ENCODE measurements at places on chromosomes 12 and 14. TPM values are rescaled to one million over a fixed set of nuclear protein-coding genes. Genes with fewer than 3 reads are reported as not detected.

DNA sequence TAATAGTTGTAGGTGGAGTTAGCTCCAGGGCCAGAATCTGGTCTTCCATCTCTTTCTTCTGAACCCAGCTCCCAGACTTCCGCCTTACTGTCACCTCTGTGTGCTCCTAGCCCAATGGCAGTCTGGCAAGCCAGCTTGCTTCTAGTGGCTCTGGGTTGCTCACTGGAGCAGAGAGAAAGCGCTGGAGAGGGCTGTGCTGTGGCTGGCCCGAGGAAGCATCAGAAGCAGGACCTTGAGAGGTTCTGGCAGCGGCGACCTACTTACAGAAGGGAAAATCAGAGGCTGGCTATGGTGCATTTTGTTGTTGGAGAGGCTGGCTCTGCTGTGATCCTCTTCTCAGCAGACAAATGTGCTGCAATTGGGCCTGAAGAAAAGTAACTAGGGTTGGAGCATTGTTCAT lies 28.6 kb downstream of the KCNA5 start:
- peak; percentile 61 for DNase-seq

DNA sequence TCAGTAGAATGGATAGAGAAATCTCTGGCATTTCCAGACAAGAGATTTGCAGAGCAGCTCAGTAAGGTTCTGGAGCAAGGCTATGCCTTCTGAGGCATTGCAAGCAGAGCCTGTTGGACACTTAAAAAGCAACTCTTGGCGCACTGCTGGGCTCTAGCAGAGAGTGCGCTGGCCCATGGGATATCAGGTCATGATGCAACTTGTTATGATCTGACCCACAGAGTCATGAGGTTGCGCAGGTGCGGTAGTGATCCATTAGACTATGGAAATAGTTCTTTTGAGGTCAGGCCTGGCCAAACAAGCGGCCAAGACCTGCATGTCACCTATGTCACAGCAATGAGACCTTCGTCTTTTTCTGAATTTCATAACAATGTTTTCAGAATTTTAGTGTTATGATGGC lies 168.6 kb downstream of the TMTC3 start:
- no peak for DNase-seq

GRCh38 chr14:81286574-81287370 lies 66.0 kb upstream of the GTF2A1 start:
- no peak for DNase-seq

GRCh38 chr12:23771240-23771949 lies 178.1 kb downstream of the SOX5 start:
- DNase-seq = peak; percentile 43

DEPDC4 gene
- 0.10 TPM for total RNA-seq
